ENCODE measurements at places on chromosomes 5 and 9.

- DNase-seq = peak; percentile 53
Observed at GRCh38 chr5:16853518-16853917, 82.6 kb downstream of the MYO10 start.

DNA sequence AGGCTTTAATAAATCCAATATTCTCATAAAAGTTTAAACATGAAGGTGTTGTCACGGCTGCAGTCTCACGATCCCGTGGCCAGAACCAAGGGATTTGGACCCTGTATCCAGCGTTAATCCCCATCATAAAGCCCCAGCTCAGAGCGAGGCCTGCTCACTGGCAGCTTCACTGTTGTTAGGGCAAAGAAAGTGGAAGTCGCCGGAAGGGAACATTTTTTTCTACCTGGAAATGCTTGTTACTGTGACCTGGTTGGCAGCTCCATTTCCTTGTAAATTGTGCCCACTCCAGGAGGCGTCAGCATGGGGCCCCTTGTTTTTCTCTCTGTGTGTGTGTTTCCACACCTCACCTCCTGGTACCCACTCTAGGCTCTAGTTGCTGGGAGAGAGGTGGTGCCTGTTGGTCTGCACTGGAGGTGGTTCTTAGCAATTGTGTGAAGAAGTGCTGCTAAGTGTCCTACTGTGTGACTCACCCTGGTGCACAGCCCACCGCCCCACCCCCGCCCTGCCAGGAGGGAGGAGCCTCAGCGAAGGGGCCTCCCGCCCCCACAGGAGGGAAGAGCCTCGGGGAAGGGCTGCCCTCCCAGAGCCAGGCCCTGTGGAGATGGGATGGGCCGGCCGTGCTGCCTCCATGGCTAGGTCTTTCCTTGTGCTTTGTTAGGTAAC, 105.1 kb downstream of the EHMT1 start:
- no peak for DNase-seq

GRCh38 chr5:117131048-117131679, 556.5 kb upstream of the SEMA6A start:
- DNase-seq = no peak

- no peak for DNase-seq
Observed at GRCh38 chr5:58504766-58505165, 13.5 kb downstream of the GAPT start.

GRCh38 chr9:121283856-121284732, 16.1 kb downstream of the GSN start:
- DNase-seq = no peak

DNA sequence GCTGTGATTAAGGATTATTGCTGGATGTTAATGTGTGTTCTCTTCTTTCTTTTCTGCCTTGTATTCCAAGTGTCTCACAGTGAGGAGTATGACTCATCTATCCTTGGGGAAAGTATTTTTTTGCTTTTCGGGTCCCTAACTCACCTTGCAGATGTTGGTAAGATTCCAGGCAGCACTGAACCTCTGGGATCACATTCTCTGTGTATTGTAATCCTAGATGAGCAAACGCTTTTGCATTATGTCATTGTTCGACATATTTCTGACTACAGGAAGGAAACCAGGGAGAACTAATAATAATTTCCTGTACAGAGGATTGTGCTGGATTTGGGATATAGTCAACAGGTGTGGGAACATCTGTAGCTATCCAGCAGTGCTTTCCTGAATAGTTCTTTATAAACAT, 246.1 kb upstream of the TUT7 start:
- no peak for DNase-seq

- no peak for DNase-seq
Observed at GRCh38 chr9:17476401-17476800, 102.5 kb upstream of the SH3GL2 start.

- no peak for DNase-seq
Observed at GRCh38 chr9:104025104-104025503, 69.0 kb upstream of the SMC2 start.

DNA sequence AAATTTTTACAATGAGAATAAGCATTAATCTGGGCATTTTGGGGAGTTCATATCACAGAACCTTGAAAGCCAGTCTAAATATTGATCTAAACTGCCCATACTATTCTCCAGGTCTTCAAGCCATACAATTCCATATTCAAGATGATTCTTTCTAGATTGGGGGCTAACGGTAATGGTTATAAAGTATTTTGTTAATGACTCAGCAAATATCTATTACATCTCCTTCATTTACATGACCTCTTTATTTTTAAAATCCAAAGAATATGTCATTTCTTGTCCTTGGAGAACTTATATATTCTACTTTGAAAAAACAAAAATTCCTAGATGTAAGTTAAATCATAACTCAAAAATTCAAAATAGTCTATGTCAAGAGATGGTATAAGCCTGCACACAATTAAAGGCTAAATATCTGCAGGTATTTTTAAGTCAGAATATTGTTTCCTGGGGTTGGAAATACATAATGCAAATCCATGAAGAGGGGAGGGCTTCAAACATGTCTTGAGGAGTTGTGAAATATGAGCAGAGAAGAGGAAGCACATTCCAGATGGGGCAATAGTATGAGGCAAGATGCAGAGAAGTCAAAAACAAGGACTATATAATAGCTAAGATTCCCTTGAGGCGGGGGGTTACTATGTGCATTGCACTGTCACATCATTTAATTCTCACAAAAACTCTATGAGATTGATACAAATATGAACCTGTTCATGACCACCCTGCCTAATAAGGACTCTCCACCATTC, 526.4 kb downstream of the NR2F1-AS1 start:
- no peak for DNase-seq
